ENCODE measurements at places on chromosomes 2 and 18. TPM values are rescaled to one million over a fixed set of nuclear protein-coding genes. Genes with fewer than 3 reads are reported as not detected.

Gene TSPYL6
- 0.20 TPM for total RNA-seq

Gene ANO7
- total RNA-seq: 0.98 TPM

Gene ZSWIM2
- not detected for total RNA-seq

Gene ST8SIA5
- 0.09 TPM for total RNA-seq

Gene RBM43
- 7.9 TPM for total RNA-seq

Gene SULT1C2
- total RNA-seq: 20.5 TPM

Gene KIF5C
- 0.77 TPM for total RNA-seq

Gene BIRC6
- total RNA-seq: 80.7 TPM

Gene LOXHD1
- total RNA-seq: 3.1 TPM

Gene MC5R
- total RNA-seq: not detected

Gene SERPINB12
- total RNA-seq: not detected

Gene ASPRV1
- 1.4 TPM for total RNA-seq

Gene GALNT13
- 1.4 TPM for total RNA-seq

Gene TTR
- total RNA-seq: 0.97 TPM

Gene SH3BP4
- total RNA-seq: 20.6 TPM

Gene ITGA6
- 84.7 TPM for total RNA-seq

Gene FN1
- total RNA-seq: 1,753 TPM

Gene UGT1A8
- not detected for total RNA-seq

Gene PCARE
- total RNA-seq: not detected

Gene ANKRD29
- 38.4 TPM for total RNA-seq

All from lung (tissue), 17 donors.